ENCODE measurements at places on chromosomes 3 and 15. TPM values are rescaled to one million over a fixed set of nuclear protein-coding genes. Genes with fewer than 3 reads are reported as not detected.

GOLGA6L9 gene
- 1.9 TPM for total RNA-seq

LTK gene
- 0.34 TPM for total RNA-seq

DNA sequence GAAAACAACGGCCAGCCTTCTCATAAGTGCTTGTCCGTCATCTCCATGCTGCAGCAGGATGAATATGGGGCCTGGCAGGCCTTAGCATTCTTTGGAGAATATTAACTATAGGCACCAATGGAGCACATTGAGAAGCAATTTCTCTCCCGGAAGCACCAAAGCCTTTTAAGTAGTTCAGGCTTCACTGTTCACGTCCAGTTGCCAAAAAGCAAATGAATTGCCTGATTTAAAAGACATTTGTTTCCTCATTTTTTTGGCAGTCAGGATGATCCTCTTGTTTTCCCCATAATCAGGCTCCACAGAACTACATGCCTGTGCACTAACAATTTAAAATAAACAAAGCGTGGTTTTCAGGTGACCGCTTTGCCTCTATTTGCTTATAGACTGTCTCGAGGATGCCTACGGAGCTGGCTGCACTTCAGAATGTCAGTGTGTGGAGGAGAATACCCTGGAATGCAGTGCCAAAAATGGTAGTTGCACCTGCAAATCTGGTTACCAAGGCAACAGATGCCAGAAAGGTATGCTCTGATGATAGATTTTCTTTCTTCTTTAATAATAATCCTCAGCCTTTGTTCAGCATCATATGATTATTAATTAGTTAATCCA is 725.2 kb upstream of the GOLIM4 start:
- H3K27me3 ChIP-seq, result no peaks in the 10 kb centered on the region
- H3K36me3 ChIP-seq, result no peaks in the 10 kb centered on the region
- no peak overlapping the region for H3K27ac ChIP-seq

TF gene
- total RNA-seq, result 0.67 TPM

DNA sequence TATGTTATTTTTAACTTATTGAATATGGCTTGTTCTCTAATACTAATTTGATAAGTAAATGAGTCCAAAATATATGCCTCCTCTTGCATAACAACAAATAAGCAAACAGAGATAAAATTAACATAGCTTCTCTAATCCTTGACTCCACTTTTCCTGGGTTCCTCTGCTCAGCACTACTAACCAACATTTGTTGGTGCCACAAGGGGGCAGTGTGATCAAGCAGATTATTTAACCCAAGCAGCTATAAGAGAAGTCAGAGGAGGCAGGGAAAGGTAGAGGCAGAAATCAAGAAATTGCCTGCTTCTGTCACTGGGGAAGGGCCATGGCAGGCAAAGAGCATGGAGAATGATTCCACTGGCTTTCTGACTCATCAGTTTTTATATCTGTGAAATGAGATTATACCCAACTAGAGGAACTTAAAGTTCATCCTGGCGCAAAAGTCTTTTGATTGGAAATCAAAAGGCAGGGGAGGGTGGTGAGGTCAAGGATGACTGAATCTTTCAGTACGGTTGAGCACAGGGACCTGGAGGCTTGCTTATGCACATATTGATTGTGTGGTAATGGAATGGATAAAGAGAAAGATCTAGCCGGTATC is 152.2 kb downstream of the IGSF11 start:
- H3K4me1 ChIP-seq, result no peaks in the 10 kb centered on the region
- peak; percentile 73 for DNase-seq
- no peak overlapping the region for H3K27ac ChIP-seq
- no peaks in the 10 kb centered on the region for H3K36me3 ChIP-seq
- peaks cover 7% of the 10 kb centered on the region for H3K27me3 ChIP-seq

- peaks cover 18% of the 10 kb centered on the region for H3K36me3 ChIP-seq
- no peak for DNase-seq
Observed at GRCh38 chr3:115071601-115072000, 75.5 kb downstream of the ZBTB20 start.
